ENCODE measurements at places on chromosomes 7 and 10.

GRCh38 chr10:125061557-125062226, 98.7 kb downstream of the CTBP2 start:
- H3K4me3 ChIP-seq, result no peak overlapping the region
- H3K4me1 ChIP-seq, result peaks cover 88% of the 10 kb centered on the region
- peaks cover 32% of the 10 kb centered on the region for H3K36me3 ChIP-seq
- no peaks in the 10 kb centered on the region for H3K27me3 ChIP-seq
- H3K27ac ChIP-seq, result peak overlapping the region; percentile 90

GRCh38 chr7:1142051-1142635, 17.9 kb downstream of the ZFAND2A start:
- H3K27me3 ChIP-seq, result no peaks in the 10 kb centered on the region
- DNase-seq, result no peak
- H3K4me1 ChIP-seq, result peaks cover 10% of the 10 kb centered on the region

GRCh38 chr7:131753620-131754222, 197.3 kb upstream of the PODXL start:
- no peak for DNase-seq
- no peaks in the 10 kb centered on the region for H3K4me1 ChIP-seq
- H3K36me3 ChIP-seq, result no peaks in the 10 kb centered on the region

DNA sequence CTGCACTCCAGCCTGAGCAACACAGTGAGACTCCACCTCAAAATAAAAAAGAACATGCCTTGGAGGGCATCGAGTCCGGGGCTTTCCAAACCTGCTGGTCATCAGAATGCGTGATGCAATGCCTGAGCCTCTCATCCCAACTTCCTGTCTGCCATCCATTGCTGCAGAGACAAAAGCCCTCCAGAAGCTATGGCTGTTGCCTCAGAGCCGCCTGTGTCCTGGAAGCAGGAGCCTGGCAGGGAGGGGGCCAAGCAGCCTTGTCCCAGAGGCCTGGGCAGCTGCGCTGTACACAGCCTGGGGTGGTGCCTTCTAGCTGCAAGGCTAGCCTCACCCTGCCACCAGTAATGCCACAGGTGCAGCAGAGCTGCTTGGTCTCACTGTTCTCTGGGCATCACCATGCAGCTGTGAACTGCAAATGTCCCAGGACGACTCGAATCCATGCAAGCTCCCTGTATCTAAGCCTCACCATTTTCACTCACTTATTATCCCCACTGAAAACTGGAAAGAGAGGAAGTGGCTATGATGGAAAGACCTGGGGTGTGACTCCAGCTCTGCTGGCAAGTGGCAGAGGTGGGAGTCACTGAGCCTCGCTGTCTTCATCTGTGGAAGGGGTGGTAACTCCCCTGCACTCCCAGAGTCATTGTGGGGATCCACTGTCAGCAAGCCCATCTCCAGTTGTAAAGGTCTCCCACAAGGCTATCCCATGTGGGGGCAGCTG, 7.0 kb downstream of the ALOX5 start:
- no peaks in the 10 kb centered on the region for H3K4me1 ChIP-seq
- DNase-seq, result no peak
- H3K27me3 ChIP-seq, result peaks cover 24% of the 10 kb centered on the region
- H3K27ac ChIP-seq, result no peak overlapping the region

GRCh38 chr10:98016772-98017475, 13.5 kb downstream of the CRTAC1 start:
- peaks cover 74% of the 10 kb centered on the region for H3K27me3 ChIP-seq
- no peaks in the 10 kb centered on the region for H3K36me3 ChIP-seq
- H3K4me3 ChIP-seq, result no peak overlapping the region
- H3K27ac ChIP-seq, result no peak overlapping the region
- no peak for DNase-seq

DNA sequence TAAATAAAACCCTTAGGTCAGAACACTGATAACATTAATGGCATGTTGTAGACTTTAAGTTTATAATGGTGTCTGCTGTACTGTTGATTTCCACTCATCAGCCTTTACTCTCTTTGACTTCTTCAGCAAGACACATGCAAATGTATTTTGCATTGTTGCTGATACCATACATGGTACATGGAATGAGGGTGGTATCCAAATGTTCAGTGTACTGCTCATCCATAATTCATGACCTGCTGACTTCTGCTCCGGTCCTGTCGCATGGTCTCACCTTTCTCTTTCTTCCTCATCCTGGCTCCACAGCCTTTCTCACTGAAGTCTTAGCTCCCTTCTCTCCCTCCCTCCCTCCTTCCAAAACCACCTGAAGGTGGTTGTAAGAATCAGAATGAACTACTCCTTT, 4.7 kb upstream of the CUBN start:
- H3K4me3 ChIP-seq, result no peak overlapping the region
- no peaks in the 10 kb centered on the region for H3K36me3 ChIP-seq
- no peaks in the 10 kb centered on the region for H3K27me3 ChIP-seq
- H3K4me1 ChIP-seq, result peaks cover 43% of the 10 kb centered on the region
- H3K27ac ChIP-seq, result no peak overlapping the region

Data from type B pancreatic cell (in vitro differentiated cells).